Glomerular endothelial cell (primary cell): ENCODE measurements at places on chromosomes 2 and 18.

GRCh38 chr2:177153805-177154204 lies 58.8 kb upstream of the HNRNPA3 start:
- DNase-seq = no peak

- DNase-seq = no peak
Observed at GRCh38 chr2:118089139-118089800, 999 bp downstream of the INSIG2 start.

- no peak for DNase-seq
Observed at GRCh38 chr2:205954707-205955106, 131.3 kb downstream of the INO80D start.

- no peak for DNase-seq
Observed at GRCh38 chr2:233485726-233486125, 80.9 kb downstream of the USP40 start.
